LoVo (cell line): ENCODE measurements at places on chromosomes 11 and 22.

GRCh38 chr22:37070334-37070733 lies 18.8 kb downstream of the KCTD17 start:
- no peak for DNase-seq

GRCh38 chr22:25777411-25777810 lies 35.4 kb downstream of the MYO18B start:
- DNase-seq = no peak

GRCh38 chr11:67613313-67613959 lies 6.7 kb downstream of the NDUFV1 start:
- no peak for DNase-seq

- DNase-seq = peak; percentile 42
These were observed 133.6 kb upstream of the C11orf58 start for GRCh38 chr11:16604794-16605388.

- DNase-seq = peak; percentile 96
These were observed 626 bp downstream of the RNH1 start for GRCh38 chr11:506238-506994.

DNA sequence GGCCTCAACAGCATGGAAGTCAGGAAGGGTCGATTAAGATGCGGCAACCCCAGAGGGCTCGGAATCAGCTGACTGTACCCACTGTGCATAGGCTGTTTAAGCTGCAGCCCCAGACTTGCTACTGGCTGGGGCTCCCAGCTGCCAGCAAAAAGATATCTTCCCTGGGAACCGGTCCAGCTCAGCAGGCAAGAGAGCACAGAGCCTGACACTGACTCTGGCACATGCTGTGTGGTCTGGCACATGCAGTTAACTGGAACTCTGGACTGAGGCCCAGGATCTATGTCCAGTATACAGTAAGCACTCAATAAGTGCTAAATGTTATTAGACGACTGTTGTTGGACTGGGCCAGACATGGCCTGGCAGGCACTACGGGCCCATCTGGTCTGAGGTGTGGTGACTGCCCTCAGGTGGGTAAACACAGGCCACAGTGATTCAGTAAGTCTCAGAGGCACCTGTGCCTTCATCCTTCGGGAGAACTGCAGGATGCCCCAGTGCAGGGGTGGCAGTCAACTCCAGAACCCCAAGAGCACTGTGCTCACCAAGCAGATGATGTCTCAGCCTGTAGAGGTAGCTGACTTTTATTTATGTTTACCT lies 87.6 kb downstream of the LARGE1 start:
- no peak for DNase-seq

DNA sequence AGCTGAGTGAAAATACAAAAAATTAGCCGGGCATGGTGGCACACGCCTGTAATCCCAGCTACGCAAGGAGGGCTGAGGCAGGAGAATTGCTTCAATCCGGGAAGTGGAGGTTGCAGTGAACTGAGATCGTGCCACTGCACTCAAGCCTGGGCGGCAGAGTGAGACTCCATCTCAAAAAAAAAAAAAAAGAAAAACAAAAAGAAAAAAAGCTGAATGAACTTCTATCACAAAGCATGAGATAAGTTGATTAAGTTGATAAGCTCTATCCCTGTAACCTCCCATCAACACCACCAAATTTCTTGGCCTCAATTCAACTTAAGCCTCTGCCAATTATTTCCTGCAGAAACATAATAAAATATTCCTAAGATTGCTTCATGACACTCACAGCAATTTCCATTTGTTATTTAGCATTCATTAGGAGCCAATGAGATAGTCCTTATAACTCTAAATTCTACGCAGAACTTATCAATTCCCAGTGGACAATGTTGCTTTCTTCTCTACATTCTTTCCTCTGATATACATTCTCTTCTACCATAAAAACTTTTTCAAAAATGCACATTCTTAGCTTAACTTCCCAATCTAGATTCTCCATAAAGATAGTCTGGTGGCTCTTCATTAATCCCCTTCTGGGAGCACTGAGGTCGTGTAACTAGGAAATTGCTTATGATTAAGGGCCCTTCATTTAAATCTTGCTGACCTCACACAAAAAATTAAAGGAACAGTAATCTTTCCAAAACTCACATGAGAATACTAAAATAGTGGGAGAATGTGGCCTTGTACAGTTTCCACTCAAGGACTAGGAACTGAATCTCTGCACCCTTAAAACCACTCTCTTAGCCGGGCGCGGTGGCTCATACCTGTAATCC lies 2.9 kb downstream of the AMBRA1 start:
- no peak for DNase-seq

- DNase-seq = no peak
These were observed 40.3 kb upstream of the GRAMD4 start for GRCh38 chr22:46579751-46580449.

DNA sequence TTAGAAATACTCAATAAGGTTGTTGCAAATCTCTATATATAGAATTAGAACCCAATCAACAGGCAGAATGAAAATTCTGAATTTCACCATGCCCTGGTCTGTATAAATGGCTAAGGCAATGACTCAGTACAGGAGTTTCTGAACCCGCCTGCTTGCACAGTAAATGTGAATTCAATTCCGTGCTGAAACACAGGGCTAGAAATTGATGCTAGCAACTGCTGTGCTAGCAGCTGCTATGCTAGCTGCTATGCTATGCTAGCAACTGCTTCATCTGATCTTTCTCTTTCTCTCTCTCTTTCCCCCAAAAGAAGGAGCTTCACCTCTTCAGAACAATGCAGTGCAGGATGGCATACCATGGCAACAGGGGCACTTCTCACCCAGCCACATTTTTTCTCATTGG lies 9.7 kb upstream of the OR52J3 start:
- no peak for DNase-seq

DNA sequence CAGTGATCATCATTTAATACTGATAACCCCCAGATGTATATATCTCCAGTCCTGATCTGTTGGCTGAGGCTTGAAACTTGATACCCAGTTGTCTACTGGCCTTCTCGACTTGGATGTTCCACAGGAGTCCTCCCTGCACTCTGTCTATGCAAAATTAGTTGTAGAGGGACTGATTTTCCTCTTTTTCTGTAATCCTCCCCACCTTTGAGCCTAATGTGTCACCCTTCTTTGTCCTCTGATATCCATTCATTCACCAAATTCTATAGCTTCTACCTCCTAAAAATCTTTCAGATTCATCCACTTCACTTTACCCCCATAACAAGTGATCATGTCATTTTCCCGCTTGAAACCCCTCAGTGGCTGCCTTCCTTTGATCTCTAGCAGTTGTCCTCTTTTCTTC lies 16.4 kb downstream of the COA4 start:
- DNase-seq = no peak

DNA sequence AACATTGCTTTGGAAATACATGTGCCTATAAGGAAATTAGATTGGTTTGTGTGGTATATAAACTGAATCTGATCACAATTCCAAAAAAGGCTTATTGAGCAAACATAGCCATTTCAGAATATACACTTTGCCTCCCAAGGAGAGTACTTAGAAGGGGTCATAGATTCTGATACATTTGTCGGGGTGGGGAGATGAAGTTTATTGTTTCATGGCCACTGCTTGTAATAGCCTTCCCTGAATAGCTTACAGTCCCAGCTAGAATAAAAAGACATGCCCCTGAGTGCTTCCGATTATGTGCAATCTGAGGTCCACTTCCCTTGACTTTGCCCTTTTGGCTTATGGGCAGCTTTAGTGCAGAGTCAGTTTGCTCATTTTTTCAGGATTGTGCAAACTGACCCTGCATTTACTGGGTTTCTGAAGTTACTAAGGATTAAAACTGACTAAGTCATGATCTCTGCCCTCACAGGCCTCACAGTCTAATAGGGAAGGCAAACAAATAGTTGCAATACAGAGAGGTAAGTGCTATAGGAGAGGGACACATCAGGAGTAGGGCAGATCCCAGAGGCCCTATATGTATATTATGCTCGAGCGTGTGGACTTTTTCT lies 184.2 kb downstream of the BLID start:
- DNase-seq = no peak

GRCh38 chr11:106399076-106399511 lies 321.6 kb downstream of the AASDHPPT start:
- DNase-seq = peak; percentile 58

GRCh38 chr11:64856382-64857227 lies 12.2 kb upstream of the CDC42BPG start:
- peak; percentile 89 for DNase-seq

DNA sequence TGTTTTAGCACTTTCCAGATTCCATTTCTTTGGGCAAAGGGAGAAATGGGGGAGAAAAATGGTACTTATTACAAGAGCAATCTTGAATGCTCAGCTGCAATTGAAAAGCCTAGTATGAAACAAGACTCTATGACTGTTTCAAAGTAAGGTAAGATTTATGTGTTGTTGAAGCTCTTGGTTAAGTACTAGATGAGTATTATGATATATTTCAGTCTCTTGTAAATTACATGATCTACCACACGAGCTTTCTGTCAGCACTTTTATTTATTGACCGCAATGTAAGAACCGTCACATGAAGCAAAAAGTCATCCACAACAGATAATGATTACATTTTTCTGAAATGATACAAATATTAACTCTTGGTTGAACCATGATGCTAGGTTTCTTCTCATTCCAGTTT lies 906.7 kb upstream of the CHORDC1 start:
- DNase-seq = no peak

DNA sequence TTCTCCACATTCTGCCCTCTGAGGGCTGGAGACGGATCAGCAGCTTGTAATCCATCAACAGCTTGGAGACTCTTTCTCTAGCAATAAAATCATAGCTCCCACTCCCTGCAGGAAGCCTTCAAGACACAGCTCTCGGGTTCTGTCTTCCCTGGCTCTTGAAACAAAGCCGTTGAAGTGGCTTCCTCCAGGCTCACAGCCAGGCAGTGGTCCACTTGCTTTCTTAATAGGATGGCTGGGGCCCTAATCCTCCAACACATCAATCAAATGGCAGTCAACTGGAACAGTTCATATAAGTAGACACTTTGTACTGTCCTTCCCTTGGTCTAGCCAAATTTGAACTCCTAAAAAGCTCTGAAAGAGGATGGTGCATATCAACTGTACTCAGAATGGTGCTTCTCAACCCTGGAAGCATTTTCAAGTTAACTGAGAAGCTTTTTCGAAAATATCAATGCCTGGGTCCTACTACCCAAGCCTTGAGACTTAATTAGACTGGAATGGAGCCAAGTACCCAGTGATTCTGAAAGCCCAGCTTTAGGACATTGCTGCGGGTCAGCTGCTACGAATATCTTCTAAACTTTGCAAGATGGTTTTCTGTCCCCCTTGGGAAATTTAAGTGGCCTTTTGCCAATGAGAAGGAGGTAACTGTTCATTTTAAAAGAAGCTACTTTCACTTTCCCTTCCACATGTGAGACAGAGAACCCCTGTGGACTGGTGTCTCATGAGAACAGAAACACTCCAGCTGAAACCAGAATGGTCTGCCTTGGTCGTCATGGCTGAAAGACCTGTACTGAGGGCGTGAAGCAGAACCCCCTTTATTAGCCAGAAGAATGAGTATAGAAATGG lies 74.7 kb downstream of the SC5D start:
- DNase-seq = no peak

DNA sequence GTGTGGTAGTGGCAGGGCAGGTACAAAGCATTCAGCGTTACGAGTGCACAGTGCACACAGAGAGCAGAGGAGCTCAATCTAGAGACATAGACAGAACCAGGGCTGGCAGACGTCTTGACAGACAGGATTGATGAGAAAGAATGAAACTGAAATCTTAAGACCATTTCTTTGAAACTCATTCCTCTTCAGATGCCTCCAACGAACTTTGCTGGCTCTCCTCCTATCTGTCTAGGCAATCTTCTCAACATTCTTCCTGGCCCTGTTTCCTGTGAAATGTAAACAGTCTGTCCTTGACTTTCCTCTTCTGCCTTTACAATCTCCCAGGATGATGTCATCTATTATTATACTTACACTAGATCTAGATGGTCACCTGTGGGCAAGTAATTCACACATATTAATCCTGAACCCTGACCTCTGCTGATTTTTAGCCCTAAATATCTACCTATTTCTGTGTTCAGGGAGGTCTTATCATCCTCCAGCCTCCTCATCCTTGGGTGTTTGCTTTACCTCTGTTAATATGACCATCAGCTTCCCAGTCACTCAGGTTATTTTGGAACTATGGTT lies 119.5 kb downstream of the ENTHD1 start:
- DNase-seq = no peak

GRCh38 chr11:70467201-70468085 lies 69.1 kb downstream of the CTTN start:
- DNase-seq = peak; percentile 46

DNA sequence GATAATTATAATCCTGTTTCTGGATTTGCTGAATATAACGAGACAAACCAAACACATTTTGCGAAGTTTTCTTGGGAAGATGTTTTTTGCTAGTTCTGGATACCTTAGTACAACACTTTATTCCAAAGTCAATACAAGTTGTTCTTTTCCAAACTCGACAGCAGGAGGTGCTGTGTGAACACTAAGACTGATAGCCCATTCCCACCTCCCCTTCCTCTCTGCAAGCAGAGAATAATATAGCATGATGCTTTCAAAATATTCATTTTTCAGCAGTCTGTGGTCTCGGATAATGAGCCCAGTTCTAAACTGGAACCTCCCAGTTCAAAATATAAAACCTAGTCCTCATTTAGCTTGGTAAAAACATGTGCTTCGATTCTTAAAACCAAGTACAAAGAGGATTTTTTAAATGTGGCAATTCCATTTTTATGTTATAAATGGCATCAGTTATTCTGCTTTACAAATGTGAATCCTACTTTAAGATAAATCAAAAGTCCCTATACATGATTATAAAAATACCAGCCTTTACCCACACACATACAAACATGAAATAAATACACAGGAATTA lies 129.1 kb downstream of the DCDC1 start:
- no peak for DNase-seq

DNA sequence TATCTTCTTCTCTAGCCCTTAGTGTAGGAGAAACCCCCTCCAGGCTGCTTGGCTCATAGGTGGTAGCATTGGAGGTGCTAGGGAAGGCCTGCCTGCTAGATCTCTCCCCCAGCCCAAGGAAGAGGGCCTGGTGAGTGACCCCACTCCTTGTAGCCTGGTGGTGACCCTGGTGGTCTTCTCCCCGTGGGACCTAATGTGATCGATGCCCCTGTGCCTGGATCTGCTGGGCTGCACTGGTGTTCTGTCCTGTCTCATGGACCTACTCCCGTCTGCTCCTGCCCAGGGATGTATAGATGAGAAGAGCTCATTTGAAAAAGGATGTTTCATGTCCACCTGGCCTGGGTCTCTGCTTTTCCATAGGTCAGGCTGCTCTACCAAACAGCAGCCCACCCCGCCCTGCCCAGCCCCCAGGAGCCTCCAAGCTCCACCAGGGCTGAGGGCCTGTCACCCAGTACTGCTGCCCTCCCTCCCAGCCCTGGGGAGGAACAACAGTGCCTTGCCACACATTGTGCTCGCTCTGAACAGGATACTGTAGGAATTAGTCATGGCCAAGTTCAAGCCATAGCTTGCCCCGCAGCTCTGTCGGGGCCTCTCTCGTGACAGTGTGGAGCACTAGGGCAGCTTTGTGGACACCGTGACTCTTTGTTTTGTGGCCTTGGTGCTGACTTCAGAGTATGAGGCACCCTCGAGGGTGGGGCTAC lies 19.7 kb downstream of the SLC37A2 start:
- no peak for DNase-seq
